ENCODE measurements at places on chromosomes 3 and 15. TPM values are rescaled to one million over a fixed set of nuclear protein-coding genes. Genes with fewer than 3 reads are reported as not detected.

Gene ANKRD34C
- total RNA-seq, result not detected

GRCh38 chr15:39174332-39174731 is 406.5 kb upstream of the THBS1 start:
- H3K27me3 ChIP-seq, result no peaks in the 10 kb centered on the region
- peaks cover 12% of the 10 kb centered on the region for H3K4me1 ChIP-seq
- no peaks in the 10 kb centered on the region for H3K36me3 ChIP-seq
- no peak overlapping the region for H3K27ac ChIP-seq

GRCh38 chr3:177906578-177907229 is 629.5 kb upstream of the KCNMB2 start:
- no peaks in the 10 kb centered on the region for H3K27me3 ChIP-seq
- no peak for DNase-seq
- no peaks in the 10 kb centered on the region for H3K36me3 ChIP-seq
- no peak overlapping the region for H3K4me3 ChIP-seq
- peaks cover 33% of the 10 kb centered on the region for H3K4me1 ChIP-seq

Gene GPR160
- 1.2 TPM for total RNA-seq

Gene SEMA3G
- total RNA-seq, result 16.6 TPM

- H3K4me1 ChIP-seq, result no peaks in the 10 kb centered on the region
- no peak overlapping the region for H3K4me3 ChIP-seq
- no peaks in the 10 kb centered on the region for H3K27me3 ChIP-seq
- no peak for DNase-seq
These were observed 268.1 kb downstream of the TAFA4 start for GRCh38 chr3:68664276-68664675.

DNA sequence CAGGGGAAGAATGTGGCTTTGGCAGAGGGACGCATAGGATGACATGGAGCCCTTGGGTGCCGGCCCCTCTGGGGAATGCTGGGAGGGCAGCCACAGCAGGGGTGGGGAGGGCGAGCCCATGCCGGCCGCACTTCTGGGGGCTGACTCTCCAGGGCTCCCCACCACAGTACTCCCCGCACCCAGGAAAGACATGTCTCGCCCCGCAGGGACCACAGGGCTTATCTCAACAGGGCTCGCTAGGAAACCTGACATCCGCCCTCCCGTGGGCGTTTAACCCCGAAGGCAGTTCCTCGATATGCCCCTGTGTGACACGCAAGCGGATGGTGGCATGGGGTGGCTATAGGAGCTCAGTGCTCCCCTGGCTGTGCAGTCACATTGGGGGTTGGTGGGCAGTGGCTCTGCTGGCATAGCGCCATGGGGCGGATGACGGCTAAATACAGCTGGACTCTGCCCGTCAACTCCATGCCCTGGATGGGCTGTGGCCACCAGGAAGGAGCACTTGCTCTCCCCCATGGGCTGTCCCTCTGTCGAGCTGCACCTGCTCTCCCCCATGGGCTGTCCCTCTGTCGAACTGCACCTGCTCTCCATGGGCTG is 141.4 kb downstream of the ADAMTS17 start:
- H3K36me3 ChIP-seq, result no peaks in the 10 kb centered on the region
- no peak for DNase-seq
- H3K4me3 ChIP-seq, result no peak overlapping the region
- no peaks in the 10 kb centered on the region for H3K4me1 ChIP-seq
- no peak overlapping the region for H3K27ac ChIP-seq

Gene GHSR
- total RNA-seq, result not detected

DNA sequence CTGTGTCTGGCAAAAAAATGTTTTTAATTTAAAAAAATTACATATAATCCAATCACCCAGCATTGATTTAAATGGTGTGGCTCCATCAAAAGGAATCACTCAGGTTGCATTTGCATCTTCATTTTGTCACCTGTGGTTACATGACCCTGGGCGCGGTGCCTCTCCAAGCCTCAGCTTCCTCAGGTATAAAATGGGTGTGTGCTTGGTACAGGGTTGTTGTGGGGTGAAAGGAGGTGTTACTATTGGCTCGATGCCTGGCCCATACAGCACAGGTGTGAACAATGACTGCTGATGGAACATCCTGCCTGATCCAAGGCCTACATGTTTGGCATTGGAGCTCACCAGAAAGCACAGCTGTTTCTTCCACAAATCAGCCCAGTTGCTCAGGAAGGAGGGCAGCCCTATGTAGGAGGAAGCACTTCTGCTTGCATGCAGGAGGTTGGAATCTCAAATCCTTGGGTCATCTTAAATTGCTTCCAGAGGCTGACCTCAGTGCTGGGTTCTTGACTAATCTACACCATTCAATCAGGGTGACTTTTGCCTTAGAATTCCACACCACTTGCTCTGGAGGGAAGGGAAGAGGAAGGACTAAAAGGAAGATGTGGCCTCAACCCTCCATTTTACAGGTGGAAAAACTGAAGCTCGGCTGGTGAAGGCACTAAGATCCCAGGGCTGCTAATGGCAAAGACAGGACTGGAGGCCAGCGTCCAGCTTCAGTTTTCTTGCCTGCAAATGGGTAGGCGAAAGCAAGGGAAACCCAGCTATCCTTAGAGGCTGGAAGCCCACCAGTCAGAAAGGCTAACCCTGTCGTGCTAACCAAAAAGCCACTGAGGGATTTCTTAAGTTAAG is 31.7 kb downstream of the BHLHE40 start:
- no peak for DNase-seq
- no peaks in the 10 kb centered on the region for H3K4me1 ChIP-seq
- no peak overlapping the region for H3K27ac ChIP-seq
- no peaks in the 10 kb centered on the region for H3K27me3 ChIP-seq

- no peaks in the 10 kb centered on the region for H3K27me3 ChIP-seq
- peaks cover 20% of the 10 kb centered on the region for H3K4me1 ChIP-seq
- no peak for DNase-seq
- no peak overlapping the region for H3K27ac ChIP-seq
- no peaks in the 10 kb centered on the region for H3K36me3 ChIP-seq
These were observed 96.5 kb downstream of the LIPC start for GRCh38 chr15:58528188-58528870.

Gene WNT7A
- not detected for total RNA-seq

Gene OR5K2
- not detected for total RNA-seq

Gene ANKRD63
- total RNA-seq, result not detected

Gene PLSCR2
- not detected for total RNA-seq

Gene CX3CR1
- total RNA-seq, result 0.23 TPM

DNA sequence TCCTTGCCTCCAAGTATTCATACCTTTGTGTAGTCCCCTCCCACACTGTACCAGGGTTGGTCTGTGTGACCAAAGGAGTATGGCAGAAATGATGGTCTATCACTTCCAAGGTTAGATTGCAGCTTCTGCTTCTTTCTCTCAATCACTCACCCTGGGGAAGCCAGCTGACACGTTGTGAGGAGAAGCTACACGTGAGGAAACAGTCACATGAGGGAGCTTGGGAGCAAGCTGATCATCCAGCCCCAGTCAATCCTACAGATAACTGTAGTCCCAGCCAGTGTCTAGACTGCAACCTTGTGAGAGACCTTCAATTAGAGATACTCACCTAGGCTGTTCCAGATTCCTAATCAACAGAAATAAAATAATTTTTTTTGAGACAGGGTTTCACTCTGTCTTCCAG is 6.2 kb upstream of the ZNF774 start:
- H3K36me3 ChIP-seq, result no peaks in the 10 kb centered on the region
- no peak for DNase-seq
- H3K27ac ChIP-seq, result no peak overlapping the region
- no peaks in the 10 kb centered on the region for H3K27me3 ChIP-seq
- peaks cover 12% of the 10 kb centered on the region for H3K4me1 ChIP-seq
- no peak overlapping the region for H3K4me3 ChIP-seq

DNA sequence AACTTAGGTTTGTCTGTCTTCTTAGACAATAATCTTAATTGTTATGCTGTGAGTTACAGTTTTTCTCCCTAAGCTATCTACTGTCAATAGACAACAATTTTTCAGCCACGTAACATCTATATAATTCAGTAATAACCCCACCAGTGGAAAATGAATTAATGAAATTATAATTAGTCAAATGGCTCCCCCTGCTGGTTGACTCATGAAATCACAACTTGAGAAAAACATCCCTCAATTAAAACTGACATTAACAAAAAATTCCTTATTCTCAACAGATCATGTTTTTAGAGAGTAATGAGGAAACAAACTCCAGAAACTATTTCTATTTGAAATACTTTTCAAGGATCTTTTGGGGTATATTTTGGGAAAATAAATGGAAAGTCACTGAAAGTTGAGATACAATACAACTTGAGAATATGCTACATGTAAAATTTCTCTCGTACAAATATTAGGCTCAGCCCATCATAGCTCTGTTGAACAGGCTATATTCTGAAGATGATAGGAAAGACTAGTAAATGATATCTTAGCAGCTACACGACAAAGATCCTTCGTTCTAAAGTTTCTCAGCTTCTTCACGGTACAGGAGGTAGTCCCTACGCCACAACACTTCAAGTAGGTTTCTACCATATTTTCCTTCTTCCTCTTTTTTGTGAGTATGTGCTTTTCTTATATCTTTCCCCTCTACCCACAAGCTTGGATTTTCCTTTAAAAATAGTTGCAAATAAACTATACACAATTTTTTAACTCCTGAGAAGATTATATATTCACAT is 20.7 kb downstream of the PPP1R2 start:
- no peak for DNase-seq
- peaks cover 3% of the 10 kb centered on the region for H3K4me1 ChIP-seq
- no peak overlapping the region for H3K27ac ChIP-seq

DNA sequence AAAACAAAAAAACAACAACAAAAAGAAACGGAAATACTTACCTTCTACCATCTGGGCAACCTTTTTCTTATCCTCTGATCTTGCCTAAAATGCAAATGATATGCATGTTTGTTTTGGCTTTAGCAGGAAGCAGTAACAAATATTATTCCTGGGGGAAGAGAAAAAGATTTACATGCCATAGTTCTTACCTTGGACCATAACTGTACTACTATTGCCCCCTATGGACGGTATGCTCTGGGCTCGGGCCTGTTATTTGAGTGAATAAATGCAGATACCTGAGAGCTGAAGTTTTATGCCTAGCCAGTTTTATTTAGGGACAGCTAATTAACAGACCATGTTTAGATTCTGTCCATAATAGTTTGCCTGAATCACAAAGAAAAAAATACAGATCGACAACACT is 12.6 kb upstream of the STARD5 start:
- H3K27me3 ChIP-seq, result no peaks in the 10 kb centered on the region
- no peak overlapping the region for H3K27ac ChIP-seq
- H3K4me1 ChIP-seq, result peaks cover 27% of the 10 kb centered on the region
- no peak overlapping the region for H3K4me3 ChIP-seq
- H3K36me3 ChIP-seq, result no peaks in the 10 kb centered on the region
- DNase-seq, result no peak

DNA sequence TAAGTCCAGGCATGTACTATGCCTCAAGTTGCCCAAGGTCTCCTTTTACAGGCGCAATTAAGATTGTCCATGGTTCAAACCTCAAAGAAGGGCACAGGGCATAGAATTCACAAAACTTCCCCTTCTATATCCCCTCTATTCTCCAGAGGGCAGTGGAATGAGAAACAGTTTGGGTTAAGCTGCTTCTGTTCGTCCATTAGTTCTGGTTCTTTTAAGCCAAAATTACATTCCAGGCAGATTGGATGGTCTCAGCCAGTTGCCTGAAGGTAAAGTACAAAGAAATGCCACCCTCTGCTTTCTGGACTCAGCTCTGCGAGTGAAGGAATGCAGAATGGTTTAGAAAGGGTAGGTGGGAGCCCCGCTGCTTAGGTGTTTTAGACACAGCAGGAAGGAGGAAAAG is 200.7 kb downstream of the GREM1 start:
- no peaks in the 10 kb centered on the region for H3K36me3 ChIP-seq
- no peaks in the 10 kb centered on the region for H3K27me3 ChIP-seq
- DNase-seq, result no peak
- peak overlapping the region; percentile 15 for H3K27ac ChIP-seq
- no peak overlapping the region for H3K4me3 ChIP-seq

DNA sequence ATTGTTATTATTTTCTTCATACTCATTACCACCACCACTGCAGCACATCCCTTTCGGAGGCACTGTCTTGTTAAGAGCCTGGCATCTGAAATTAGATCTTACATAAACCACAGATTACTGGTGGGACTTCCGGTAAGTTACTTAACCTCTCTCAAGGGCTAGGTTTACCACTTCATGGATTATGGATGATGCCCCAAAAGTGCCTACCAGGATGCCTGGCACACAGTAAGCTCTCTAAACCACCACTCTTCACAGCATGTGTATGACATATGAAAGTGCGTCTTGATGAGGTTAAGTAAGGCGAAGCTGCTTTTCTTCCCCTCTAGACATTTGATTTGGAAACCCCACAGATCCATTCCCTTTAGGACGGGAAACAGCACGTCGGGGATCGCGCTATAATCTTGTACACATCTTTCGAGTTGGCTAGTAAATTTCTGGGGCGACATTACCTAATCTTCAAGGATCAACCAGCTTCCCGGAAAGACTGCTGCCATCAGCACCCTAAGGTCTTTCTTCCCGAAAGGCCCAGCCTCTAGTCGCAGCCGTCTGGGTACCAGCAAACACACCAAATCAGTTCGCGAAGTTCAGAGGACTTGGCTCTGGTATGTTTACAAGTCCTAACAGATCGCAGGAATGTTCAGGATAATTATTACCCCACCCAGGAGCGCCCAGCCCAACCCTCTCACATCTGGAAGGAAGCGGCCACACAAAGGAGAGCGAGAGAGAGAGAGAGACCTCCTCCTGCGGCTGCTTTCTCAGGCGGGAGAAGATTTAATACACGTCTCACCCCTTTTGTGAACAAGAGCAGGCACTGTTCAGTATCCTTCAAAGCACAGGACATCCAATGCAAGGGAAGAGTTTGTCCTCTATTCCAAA is 155.1 kb upstream of the FRMD4B start:
- H3K27ac ChIP-seq, result no peak overlapping the region
- DNase-seq, result no peak
- H3K4me3 ChIP-seq, result peak overlapping the region; percentile 54
- peaks cover 36% of the 10 kb centered on the region for H3K27me3 ChIP-seq

DNA sequence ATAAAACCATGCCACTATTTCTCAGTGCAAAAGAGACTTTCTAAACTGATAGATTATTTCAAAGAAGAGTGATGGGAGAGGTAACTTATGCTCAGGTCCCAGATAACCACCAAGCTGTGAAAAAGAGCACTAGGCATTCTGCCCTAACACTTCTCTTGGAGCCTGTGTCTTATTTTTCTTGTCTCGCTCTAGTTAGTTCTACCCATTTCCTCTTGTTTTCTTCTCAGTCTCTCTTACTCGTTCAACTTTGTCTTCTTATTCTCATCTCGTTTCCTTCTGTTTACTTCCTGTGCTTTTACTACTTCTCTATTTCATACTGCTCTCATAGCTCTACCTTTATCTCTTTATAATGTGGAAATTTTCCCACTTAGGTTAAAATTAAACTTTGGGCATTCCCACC is 91.8 kb upstream of the CGNL1 start:
- no peak overlapping the region for H3K27ac ChIP-seq
- H3K4me3 ChIP-seq, result no peak overlapping the region
- DNase-seq, result no peak
- peaks cover 12% of the 10 kb centered on the region for H3K36me3 ChIP-seq

Gene TCF12
- total RNA-seq, result 172 TPM

Gene SKOR1
- 0.99 TPM for total RNA-seq

Gene TRANK1
- total RNA-seq, result 8.1 TPM
